ENCODE measurements at places on chromosomes 16 and 17. TPM values are rescaled to one million over a fixed set of nuclear protein-coding genes. Genes with fewer than 3 reads are reported as not detected.
A peak's percentile ranks its signal among the peaks of the same experiment; 100 is the strongest.

GRCh38 chr16:50731130-50731988 lies 10.5 kb upstream of the CYLD start:
- no peaks in the 10 kb centered on the region for H3K4me1 ChIP-seq
- no peaks in the 10 kb centered on the region for H3K27me3 ChIP-seq
- H3K4me3 ChIP-seq: no peak overlapping the region
- H3K36me3 ChIP-seq: no peaks in the 10 kb centered on the region

- no peaks in the 10 kb centered on the region for H3K27me3 ChIP-seq
- H3K4me3 ChIP-seq: no peak overlapping the region
- H3K4me1 ChIP-seq: no peaks in the 10 kb centered on the region
- H3K36me3 ChIP-seq: no peaks in the 10 kb centered on the region
- DNase-seq: no peak
- no peak overlapping the region for H3K27ac ChIP-seq
Measured at GRCh38 chr16:48136547-48137360, 19.0 kb downstream of the ABCC12 start.

DNA sequence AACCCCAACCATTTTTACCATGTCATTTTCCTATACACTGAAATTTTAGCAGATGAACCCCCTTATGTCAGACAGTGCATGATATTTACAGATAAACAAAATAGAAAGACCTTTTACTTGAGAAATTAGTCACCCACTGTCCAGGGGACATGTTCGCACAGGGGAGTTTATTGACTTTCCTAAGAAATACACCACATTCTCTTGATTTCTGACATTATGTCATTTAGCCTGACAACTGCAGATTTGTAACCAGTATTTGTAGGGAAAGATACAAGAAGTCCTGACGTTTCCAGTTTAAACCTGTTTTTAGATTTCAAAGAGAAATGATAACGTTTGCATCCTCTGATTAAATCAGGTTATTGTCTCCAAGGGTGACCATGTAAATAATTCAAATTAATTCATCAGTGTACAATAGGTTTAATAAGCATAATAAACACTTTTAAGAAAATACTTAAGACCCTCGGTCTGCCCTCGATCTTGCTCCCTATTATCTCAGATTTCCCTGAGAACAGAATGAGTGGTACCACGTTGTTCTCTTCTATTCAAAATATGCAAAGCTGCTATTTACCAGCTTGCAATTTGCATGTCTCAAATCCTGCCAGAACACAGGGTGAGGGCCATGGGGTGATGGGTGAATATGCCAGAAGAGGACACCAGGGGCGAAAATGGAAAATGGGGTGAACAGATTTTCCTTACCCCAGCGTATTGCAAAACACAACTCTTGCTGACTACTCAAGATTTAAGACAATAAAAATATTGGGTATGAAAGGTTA lies 2.1 kb upstream of the LYRM9 start:
- no peaks in the 10 kb centered on the region for H3K36me3 ChIP-seq
- no peak overlapping the region for H3K4me3 ChIP-seq
- peaks cover 9% of the 10 kb centered on the region for H3K27me3 ChIP-seq
- H3K4me1 ChIP-seq: peaks cover 5% of the 10 kb centered on the region
- DNase-seq: no peak

DNA sequence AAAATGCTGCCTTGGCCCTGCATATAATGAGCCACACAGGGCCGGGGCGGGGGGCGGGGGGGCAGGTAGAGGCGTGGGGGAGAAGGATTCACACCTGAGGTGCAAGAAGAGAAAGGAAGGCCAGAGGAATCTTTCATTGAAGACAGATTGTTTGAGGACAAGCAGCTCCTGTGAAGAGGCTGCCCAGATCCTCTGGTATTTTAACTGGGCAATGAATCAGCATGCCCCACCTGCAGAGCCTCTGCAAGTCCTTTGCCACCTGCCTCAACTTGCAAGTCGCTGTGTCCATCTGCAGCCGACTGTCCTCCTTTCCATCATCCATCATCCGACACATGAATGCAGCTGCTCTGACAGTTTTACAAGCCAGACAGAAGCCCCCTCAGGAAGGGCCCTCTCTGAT lies 1.2 kb upstream of the SOST start:
- H3K27ac ChIP-seq: no peak overlapping the region
- H3K36me3 ChIP-seq: no peaks in the 10 kb centered on the region
- no peaks in the 10 kb centered on the region for H3K4me1 ChIP-seq
- H3K4me3 ChIP-seq: no peak overlapping the region
- H3K27me3 ChIP-seq: peaks cover 18% of the 10 kb centered on the region
- DNase-seq: no peak

GRCh38 chr17:28960256-28961061 lies 9.1 kb upstream of the PHF12 start:
- no peaks in the 10 kb centered on the region for H3K36me3 ChIP-seq
- H3K27me3 ChIP-seq: no peaks in the 10 kb centered on the region
- DNase-seq: no peak

DNA sequence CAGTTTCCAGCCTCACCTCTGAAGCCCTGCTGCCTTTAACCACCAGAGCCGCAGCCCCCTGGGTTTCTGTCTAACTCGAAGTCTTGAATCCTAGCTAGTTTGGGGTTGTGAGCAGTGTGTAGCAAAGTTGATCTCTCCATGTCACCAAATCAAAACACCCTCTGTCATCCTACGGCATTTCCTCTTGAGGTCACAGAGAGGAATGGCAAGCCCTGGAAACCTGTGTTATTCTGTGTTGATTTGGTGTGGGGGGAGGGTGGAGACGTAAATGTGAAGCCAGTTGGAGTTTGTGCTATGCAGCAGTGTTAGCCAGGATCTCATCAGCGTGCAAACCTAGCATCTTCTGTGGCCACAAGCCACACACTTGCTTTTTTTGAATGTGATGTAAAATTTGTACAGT lies 5.1 kb upstream of the LGALS9 start:
- no peak overlapping the region for H3K4me3 ChIP-seq
- no peaks in the 10 kb centered on the region for H3K4me1 ChIP-seq
- no peak overlapping the region for H3K27ac ChIP-seq
- DNase-seq: no peak
- H3K36me3 ChIP-seq: no peaks in the 10 kb centered on the region
- no peaks in the 10 kb centered on the region for H3K27me3 ChIP-seq

- peaks cover under 1% of the 10 kb centered on the region for H3K4me1 ChIP-seq
- H3K27me3 ChIP-seq: no peaks in the 10 kb centered on the region
- H3K27ac ChIP-seq: no peak overlapping the region
Measured at GRCh38 chr16:354291-354881, 1.9 kb upstream of the AXIN1 start.

GRCh38 chr16:79597277-79598062 lies 3.1 kb downstream of the MAF start:
- H3K27ac ChIP-seq: no peak overlapping the region
- H3K27me3 ChIP-seq: no peaks in the 10 kb centered on the region
- no peaks in the 10 kb centered on the region for H3K4me1 ChIP-seq
- peak overlapping the region; percentile 83 for H3K4me3 ChIP-seq
- DNase-seq: peak; percentile 33

DNA sequence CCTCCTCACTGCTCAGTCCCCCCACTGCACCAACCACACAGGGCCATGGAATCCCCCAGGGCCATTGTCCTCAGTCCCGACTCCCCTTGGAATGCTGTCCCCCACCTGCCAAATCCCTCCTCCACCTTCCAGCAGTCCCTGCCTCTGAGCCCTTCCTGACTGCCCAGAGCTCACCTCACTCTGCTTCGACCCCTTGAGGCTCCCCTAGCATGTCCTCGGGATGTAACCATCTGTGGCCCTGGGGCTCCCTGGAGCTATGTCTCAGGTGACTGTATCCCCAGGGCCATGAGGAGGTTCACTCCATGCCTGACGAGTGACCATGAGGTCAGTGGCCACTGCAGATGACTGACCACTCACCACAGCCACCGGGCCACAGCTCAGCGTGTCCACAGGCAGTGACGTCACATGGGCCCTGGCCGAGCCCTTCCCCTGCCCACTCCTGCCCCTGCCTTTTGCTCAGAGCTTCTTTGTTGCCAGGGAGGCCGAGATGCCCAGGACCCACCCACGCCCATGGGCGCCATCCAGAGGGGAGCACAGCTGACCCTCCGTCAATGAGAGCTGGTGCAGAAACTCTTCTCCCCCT lies 7.7 kb upstream of the PIEZO1 start:
- no peak for DNase-seq
- H3K27me3 ChIP-seq: no peaks in the 10 kb centered on the region
- H3K4me3 ChIP-seq: no peak overlapping the region
- no peak overlapping the region for H3K27ac ChIP-seq

RBFOX1 gene
- not detected for total RNA-seq

KRTAP4-8 gene
- not detected for total RNA-seq

NPIPA2 gene
- total RNA-seq: 0.77 TPM

SLC13A2 gene
- total RNA-seq: not detected

TUBG2 gene
- 6.9 TPM for total RNA-seq

SNX20 gene
- not detected for total RNA-seq

KCNAB3 gene
- total RNA-seq: 0.33 TPM
